Activated T-cell treated with anti-CD3 and anti-CD28 coated beads, Interleukin-2, amount 50 U/mL, for 48 hours (primary cell): ENCODE measurements at places on chromosomes 5 and 9.

- DNase-seq, result no peak
These were observed 331.9 kb downstream of the ADAMTS6 start for GRCh38 chr5:65149827-65150226.

- no peak for DNase-seq
These were observed 8.9 kb downstream of the PPP1R26 start for GRCh38 chr9:135488527-135488926.

GRCh38 chr5:33976307-33976706, 8.2 kb downstream of the SLC45A2 start:
- no peak for DNase-seq

DNA sequence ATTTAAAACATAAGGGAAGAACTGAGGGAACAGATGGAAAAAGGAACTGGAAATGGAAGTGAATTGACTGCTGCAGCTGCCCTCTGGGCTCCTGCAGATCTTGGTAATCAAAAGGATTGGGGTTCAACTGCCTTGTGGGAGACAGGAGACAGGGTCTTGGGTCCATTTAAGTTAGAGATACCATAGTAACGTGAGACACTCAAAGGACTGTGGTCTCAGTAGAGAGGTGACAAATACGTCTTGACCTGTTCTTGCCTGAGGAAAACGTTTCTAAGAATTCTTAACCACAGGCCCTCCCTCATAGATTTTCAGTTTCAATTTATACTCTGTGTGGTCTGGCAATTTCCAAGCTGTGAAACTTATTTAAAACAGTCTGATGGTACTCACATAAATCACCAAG, 100.8 kb upstream of the DHFR start:
- peak; percentile 54 for DNase-seq

DNA sequence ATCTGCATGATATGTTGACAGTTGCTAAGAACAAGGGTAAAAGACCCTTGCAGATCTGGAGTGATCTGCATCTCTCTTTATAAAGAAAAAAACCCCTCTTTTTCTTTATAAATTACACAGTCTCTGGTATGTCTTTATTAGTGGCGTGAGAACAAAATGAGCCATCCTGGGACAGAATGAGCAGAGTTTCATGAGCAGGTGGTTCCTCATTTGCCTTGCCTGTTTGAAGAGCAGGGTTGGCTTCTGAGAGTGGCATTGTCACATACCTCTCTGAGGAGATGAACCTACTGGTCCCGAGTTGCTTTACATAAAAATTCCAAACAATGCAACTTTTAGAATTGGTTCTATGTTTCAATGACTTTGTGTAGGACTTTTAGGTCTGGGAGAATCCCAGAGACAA, 94.3 kb downstream of the INSYN2B start:
- no peak for DNase-seq

DNA sequence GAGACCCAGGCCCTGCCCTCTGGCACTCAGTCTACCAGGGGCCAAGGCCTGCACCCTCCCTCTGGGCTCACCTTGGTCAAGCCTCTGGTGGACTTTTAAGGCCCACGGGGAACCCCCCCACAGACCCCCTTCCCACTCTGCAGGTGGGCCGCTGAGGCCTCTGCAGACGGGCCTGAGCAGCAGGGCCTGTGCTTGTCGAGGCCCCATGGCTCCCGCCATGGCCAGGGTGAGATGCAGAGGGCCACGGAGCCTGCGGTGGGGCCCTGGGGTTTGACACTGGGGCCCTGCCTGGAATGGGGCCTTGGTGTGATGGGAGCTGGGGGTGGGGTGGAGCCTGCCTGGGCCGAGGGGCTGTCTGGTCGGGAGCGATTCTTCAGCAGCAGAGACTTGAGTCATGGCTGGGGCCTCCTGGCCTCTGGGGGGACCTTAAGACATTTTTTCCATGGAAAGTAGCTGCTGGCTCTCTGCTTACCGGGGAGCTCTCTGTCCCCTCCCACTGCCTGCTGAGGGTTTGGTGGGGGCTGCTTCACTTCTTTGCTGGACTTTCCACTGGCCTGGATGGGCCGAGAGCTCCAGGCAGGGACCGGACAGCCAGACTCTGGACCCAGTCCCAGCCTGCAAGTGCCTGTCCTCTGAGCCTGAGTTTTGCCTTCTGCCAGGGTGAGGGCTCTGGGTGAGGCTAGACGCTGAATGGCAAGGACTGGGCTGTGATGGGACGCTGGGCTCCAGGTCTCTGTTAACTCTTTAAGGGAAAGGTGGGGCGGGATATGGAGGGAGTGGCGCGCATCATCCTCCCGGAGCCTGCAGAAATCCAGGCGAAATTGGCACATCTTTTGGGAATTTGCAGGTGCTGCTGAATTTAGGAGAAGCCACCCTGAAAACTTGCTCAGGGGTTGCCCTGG, 132.2 kb downstream of the RXRA start:
- no peak for DNase-seq

- no peak for DNase-seq
These were observed 37.9 kb downstream of the PCDH1 start for GRCh38 chr5:141840280-141840812.

GRCh38 chr5:173812811-173813550, 75.2 kb upstream of the CPEB4 start:
- DNase-seq, result no peak

DNA sequence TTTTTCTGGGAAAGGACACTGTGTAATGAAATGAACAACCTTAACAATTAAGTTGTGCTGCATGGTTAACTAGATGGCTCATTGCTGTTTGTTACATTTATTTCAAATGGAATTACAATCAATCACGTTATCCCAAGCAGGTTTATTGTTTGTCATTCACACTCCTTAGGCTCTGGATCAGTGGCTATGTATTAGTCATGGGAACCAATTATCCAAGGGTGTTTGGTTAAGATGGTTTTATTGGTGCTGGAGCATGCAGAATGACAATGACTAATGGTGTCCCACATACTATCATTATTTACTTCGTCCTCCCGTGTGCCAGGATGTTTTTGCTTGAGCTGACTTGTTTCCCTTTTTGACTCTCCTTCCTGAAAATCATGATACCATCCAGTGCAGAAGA, 10.6 kb upstream of the TRPC7 start:
- DNase-seq, result no peak

GRCh38 chr5:167304834-167305469, 986.5 kb upstream of the WWC1 start:
- DNase-seq, result no peak

DNA sequence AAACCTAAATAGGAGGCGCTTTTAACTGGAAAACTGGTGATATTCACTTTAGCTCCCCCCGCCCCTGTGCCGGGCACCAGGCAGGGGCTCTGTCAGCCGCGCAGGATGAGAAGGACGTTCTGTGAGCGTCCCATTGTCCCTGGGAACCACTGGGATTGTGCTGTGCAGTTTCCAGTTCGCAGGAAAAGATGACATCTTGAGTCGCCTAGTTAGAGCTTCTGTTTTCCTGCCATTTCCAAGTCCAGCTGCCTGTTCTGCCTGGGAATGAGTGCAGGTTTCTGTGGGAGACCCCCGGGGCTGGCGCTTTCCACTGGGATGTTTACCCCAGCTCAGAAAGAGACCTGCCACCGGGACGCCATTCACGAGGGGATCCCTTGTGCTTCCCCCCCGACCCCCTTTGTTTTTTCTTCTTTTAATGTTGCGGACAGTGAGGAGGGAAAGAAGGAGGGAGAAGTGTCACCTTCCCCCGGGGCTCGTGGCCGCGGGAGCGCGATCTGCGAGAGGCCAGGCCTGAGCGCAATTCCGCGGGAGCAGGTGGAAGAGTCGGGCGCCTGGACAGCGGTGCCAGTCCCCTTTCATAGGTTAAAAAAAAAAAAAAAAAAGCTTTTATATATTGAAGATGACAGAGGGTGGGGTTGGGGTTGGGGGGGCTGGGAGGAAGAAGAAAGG, 121.5 kb downstream of the RMI1 start:
- no peak for DNase-seq

DNA sequence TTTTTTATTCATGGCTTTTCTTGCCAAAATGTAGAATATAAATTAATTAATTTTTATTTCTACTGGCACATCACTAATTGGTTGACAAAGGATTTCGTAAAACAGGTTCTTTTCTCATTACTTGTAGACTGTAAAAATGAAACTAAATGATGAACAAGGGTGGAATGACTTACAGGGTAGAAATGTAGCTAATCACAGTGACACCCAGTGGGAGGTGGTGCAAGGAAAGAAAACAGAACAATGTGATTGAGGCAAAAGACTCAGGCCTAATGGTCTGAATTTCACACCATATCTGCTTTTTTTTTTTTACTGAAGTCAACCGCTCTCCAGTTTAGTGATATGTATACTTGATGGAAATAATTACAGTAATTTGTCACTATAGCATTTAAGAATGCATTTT, 28.9 kb downstream of the GABRG2 start:
- DNase-seq, result no peak

- DNase-seq, result no peak
These were observed 527.4 kb downstream of the RASEF start for GRCh38 chr9:82535432-82535998.

GRCh38 chr5:53389093-53389492, 91.3 kb upstream of the FST start:
- no peak for DNase-seq

- no peak for DNase-seq
These were observed 13.3 kb downstream of the ITGA2 start for GRCh38 chr5:53002491-53002890.

- DNase-seq, result no peak
These were observed 264.9 kb downstream of the TLE1 start for GRCh38 chr9:81424431-81424830.

GRCh38 chr5:178375348-178375747, 142.7 kb upstream of the PHYKPL start:
- no peak for DNase-seq

GRCh38 chr9:93326056-93326455, 125.4 kb upstream of the FAM120A start:
- DNase-seq, result no peak

DNA sequence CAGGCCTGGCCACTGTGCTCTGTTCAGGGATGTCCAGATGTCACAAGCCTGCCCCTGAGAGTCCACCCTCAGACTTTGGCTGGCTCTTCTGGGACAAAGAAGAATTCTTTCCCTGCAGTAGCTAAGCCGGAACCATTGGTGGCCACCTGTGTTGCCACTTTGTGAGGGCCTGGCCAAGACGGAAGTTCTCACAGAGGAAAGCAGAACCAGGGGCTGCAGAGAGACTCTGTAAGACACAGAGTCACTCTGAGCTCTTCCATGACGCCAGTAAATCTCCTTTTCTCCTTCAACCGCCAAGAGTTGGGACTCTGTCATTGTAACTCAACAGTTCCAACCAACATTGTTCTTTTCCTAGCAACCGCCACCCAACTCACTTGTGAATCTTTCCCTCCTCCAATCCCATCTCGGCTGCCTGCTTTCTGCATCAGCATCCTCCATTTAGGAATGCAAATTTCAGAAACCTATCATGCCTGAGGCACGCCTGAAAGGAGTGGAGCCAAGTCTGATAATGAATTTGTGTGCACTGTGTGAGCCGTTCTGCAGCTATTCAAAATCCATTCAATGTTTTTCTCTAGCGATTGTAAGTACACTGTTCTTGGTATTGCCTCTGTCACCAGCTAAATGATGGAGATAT, 37.8 kb upstream of the ATP6V1G1 start:
- no peak for DNase-seq

- no peak for DNase-seq
These were observed 359.2 kb upstream of the ACTBL2 start for GRCh38 chr5:57841676-57842363.

DNA sequence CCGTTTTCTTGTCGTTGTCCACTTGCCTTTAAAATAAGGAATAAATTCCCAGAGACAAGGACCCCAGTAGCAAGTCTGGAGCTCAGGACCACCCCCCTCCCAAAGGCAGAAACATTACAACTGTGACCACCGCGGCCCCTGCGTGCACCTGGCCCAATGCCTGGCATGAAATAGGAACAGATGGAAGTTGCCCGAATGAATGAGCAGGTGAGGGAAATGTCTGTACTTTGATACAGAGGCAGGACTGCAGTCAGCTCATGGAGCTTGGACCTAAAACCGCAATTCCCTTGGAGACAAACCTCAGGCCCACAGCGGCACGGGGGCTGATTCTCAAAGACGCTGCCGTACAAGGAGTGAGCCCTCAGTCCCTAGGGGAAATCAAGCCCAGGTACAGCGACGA, 55.3 kb upstream of the SARDH start:
- DNase-seq, result no peak

DNA sequence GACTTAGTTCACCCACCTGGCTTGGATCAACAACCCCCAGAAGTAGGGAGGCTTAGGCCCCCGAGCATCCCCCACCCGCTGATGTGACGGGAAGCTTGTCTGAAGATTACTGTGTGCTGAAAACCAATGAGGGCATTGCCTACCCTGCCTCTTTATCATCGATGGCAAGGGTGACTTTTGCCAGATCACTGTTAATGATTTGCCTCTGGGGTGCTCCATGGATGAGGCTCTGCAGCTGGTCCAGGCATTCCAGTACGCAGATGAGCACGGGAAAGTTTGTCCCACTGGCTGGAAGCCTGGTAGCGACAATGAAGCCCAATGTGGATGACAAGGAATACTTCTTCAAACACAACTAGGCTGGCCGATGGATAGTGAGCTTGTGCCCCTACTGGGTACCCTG, 22.0 kb downstream of the RUFY1 start:
- DNase-seq, result no peak

- DNase-seq, result no peak
These were observed 30.3 kb upstream of the CER1 start for GRCh38 chr9:14752871-14753270.

DNA sequence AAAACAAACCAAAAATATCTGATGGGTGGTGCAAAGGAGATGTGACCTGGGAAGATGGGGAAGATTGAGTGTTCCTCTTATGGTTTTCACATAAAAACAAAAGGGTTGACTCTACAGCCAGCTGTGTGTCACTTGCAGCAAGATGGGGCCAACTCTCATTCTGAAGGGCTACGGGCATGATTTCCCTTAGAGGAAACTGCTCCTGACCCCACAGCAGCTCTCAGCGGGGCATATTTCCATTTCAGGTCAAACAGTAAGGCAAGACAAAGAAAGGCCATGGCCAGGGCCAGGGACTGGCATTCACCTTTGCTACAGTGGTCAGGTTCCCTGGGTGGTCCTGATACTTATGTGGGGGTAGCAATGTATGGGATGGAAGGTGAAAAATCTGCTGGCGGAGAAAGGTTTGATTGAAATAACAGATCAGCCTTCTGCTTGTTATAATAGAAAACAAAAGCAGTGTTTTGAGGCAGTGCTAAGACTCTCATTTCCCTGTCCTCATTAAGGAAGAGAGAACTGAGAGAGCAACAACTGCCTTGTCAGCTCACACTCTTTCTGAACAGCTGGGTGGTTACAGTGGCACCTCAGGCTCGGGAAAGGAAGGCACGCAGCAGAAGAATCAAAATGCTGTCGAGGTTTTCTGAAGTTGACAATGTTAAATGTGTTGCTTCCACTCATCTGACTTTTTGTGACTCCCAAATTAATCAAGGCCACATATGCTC, 120.7 kb upstream of the PCA3 start:
- no peak for DNase-seq

GRCh38 chr9:92534674-92535073, 1.1 kb downstream of the ECM2 start:
- no peak for DNase-seq
